ENCODE measurements at places on chromosomes 2 and 18.

DNA sequence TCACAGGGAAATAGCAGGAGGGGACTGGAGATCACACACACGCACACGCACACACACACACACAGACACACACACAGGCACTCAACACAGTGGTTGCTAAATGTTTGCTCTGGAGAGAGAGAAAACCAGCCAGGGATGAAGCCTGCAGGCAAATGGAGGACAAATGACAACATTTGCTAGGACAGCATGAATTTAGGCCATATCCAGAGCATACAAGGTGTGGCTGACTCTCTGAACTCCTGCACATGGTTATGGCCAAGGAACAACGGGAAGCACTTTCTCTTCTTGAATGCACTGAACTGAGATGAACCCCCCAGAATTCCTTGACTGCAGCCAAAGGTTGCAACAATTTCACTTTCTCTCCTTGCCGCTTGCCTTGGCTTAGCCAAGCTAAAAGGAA is 230.0 kb upstream of the RASGRP3 start:
- DNase-seq = no peak

DNA sequence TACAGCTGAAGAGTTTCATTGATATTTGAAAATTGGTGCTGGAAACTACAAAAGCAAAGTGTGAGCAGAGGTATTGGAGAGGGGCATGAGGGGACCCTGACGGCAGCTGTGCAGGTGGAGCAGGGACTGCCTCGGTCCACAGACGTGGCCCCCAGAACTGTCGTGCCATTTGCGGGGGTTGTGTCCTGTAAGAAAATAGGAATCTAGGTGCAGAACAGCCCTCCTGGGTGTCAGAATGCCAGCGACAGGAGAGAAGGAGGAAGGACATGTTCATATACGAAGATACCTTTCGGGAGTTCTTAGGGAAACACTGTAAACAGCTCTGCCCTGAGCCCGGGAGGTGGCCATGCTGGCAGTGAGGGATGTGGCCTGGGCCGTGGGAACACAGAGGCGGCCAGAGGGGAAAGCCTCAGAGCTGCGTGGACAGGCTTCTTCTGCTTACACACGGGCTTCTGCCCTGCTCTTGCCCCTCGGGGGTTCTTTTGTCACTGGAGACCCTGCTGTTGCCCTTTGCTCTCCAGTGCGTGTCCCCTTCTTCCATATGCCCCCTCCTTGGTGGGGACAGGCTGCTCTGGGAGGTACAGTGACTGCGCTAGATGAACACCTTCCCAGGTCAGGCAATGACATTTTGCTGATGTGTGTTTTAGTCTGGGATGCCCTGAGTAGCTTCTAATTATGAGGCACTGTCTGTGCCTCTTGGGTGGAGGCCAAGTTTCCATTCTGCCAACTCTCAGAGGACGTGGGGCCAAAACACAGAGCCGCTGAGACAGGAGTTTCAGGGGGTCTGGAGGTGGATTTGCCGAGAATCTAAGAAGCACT is 81.9 kb upstream of the TXNDC2 start:
- DNase-seq = no peak

DNA sequence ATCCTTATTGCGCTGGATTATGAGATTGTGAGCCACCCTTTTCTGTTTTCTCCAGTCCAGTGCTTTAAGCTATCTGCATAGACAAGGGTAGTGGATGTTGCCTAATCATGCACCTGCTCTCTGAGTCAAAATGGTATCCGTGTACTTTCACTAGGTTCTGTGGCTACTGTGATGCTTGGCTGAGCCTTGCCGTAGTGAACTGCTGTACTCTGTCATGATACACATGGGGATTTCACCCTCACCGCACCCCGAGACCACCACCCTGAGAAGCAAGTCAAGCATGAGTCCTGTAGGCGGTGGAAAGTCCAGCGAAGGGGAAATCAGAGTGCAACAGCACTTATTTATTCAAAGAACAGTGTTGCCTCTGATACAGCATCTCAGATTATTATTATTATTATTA is 55.0 kb downstream of the ARHGAP25 start:
- no peak for DNase-seq

DNA sequence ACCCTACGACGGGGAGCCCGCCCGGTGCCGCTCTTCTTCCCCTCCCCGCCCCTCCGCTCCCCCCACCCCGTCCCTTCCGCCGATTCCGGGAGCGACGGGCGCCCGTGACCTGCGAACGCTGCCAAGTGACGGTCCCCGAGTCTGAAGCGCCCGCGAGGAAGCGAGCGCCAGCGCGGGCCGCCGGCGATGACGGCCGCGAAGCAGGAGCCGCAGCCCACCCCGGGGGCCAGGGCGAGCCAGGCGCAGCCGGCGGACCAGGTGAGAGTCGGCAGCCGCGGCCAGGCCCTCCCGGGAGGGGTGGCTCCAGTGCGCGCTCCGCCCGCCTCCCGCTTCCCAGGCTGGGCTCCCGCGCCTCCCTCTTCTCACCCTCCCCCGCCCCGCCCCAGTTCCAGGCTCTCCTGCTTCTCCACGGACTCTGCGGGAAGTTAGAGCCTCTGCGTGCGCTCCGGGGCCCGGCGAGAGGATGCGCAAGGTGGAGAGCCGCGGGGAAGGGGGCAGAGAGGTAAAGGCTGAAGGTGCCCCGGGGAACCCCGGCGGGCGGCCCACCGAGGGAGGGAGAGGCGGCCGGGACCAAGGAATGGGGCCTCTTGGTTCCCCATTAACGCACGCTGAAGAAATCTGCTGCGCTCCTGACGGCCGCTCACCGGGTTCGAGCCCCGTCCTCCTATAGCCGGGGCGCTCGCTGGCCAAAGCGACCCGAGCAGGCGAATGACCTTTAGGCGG is 719.5 kb downstream of the DPP10 start:
- no peak for DNase-seq

DNA sequence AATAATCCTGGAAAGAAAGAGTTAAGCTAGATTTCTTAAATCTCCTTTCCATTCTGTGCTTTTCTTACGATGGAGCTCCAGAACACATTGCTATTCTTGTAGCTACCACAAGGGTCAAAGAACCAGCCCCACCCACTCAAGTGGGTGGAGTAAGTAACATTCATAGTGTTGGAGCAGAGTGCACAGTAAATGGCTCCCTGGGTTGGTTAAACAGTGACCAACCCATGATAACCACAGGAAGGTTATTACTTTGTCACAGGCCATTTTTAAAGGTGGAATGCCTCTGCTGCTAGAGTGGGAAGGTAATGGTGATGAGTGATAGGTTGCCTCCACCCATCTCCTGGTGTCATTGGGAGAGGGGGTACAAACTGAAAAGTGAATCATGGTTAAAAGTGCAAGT is 13.9 kb downstream of the ARPC2 start:
- no peak for DNase-seq

GRCh38 chr2:66481100-66481549 is 46.2 kb downstream of the MEIS1 start:
- no peak for DNase-seq

DNA sequence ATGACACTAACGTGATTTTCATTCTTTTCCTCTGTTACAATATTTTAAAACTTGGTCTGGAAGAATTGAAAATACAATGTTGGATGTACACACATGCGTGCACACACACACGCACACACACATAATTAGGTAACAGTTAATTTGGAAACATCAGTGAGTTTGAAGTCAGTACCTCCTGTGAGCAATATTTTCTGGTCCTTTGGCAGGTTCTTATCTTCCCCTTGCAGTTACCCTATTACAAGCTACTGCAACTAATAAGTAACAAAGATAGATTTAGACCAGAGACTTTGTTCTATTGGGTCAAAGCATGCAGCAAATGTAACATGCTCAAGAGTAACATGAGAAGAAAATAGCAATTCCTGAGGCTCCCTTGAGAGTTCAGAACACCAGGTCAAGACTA is 73.3 kb downstream of the ZNF385B start:
- no peak for DNase-seq

GRCh38 chr2:240284503-240285259 is 144.2 kb upstream of the OTOS start:
- DNase-seq = no peak

DNA sequence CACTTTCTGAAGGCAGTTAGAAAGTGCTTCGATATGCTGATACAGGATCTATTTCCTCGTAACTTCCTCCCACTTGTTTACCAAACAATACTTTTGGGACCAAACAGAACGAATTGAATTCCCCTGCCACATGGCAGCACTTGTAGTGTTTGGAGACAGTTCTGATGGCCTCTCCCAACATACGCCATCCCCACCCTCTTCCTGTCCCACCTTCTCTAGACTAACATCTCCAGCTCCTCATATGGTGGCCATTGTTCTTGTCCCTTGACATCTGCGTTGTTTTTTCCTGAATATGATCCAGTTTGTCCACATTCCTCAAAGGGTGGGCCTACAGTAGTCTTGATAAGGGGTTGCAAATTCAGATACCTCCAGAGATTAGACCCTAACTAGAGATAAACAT is 53.4 kb upstream of the ANKRD44 start:
- no peak for DNase-seq

DNA sequence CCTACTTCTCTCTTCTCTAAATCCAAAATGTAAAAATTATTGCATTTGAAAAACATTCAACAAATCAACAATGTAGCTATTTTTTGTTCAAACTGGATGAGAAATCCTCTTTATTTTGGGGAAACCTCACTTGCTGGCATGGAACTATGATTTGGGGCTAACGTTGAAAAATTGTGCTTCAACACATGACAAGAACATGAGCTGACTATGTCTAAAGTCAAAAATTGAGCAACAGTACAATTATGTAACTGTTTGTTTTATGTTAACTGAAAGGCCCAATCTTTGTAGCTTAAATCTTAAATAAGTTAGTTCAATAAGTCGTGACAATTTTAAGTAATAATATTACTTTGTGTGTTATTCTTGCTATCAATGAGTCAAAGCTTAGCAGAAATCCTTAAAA is 67.3 kb downstream of the TMEFF2 start:
- no peak for DNase-seq

DNA sequence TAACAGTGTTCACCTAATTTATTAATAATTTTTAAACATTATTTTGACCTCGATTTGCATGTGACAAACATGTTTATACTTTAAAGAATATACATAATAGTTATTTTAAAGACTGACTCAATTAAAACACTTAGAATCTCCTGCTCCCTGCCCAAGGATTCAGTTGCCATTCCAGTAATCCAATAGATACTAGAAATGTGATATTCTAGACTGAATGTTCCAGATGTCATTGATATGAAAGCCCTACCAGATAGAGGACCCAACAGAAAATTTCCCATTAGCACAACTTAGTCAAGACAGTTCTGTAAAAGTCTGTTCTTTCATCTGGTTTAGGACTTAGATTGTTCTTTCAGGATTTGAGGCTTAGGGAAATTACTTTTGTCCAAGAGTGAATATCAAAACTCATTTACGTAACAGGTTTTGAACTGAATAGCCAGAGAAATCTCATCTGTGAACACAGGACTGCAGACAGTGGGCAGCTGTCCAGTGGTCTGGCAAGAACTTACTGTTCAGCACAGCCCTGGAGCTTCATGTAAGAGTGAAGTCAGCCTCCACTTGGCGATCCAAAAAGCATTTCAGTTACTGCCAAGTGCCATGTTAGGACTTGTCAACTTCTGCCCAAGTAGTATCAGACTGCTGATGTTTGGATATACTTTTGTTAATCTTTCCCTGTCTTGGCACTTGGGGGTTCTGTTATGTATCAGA is 77.5 kb downstream of the OSBPL6 start:
- DNase-seq = no peak

DNA sequence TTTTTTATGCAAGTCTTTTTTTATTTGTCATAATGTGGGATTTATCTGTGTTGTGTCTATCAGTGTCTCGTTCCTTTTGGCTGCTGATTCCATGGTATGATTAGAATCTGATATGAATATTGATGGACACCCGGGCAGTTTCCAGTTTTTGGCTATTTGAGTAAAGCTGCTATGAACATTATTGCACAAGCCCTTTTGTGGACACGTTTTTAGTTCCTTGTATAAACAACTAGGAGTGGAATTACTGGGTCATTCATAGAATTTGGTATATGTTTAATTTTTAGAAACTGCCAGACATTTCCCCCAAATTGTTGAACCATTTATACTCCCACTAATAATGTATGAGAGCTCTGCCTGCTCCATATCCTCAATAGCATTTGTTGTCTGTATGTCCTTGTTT is 26.6 kb downstream of the HK2 start:
- DNase-seq = no peak

GRCh38 chr18:36331521-36331971 is 34.0 kb downstream of the FHOD3 start:
- DNase-seq = no peak

- DNase-seq = no peak
Measured at GRCh38 chr2:17583646-17584045, 43.1 kb downstream of the VSNL1 start.

DNA sequence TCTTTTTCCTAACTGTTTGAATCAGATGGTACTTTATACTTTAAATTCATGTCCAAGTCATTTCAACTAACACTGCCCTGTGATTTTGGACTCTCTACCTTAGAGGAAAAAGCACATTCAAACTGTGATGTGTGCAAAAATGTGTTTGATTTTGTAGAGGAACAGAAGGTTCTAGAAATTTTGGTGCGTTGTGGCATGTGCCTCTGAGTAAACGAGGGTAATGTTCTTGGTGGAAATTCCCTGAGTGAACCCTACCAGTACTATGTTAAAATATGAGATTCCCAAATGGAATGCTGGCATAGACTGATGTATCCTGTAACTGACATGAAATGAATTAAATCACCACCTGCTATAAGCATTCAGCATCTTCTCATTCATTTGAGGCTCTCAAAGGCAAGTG is 901.9 kb upstream of the KLHL29 start:
- DNase-seq = no peak

GRCh38 chr18:79798999-79799370 is 1.2 kb downstream of the KCNG2 start:
- DNase-seq = no peak

- no peak for DNase-seq
Measured at GRCh38 chr2:235694721-235695601, 201.1 kb downstream of the AGAP1 start.

DNA sequence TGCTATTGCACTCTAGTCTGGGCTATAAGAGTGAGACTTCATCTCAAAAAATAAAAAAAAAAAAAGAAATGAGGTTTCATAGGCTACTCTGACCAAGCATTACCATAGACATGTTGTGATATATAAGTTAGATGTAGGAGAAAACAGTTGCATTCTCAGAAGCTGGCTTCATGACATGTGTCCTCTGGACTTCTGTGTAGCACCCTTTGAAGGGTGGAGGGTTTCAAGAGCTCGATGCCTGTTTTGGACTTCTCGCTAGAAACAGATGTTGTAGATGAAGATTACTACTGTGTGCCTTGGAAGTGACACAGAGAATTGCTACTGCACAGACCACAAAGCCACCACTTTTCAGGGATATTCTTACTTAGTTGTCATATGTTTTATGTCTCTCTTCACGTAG is 91.0 kb downstream of the TMEM247 start:
- no peak for DNase-seq

GRCh38 chr2:127011231-127011661 is 95.7 kb downstream of the BIN1 start:
- DNase-seq = no peak

GRCh38 chr2:117512307-117512706 is 302.2 kb upstream of the DDX18 start:
- DNase-seq = no peak

DNA sequence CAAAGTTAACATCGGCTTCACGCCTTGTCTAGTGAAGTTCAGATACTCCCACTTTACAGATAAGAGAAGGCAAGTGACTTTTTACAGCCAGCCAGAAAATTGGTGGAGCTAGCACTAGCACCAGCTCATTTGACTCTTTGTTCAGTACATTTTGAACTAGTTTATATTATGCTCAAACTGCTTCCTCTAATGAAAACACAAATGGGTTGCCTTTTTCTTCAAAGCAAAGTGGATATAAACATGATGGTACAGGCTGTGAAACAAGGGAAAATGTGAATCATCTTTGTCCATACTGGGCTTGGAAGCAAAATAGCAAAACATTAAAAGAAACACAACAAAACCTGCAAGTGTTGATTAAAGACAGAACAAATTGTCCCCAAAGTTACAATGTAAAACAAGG is 99.6 kb upstream of the LHCGR start:
- DNase-seq = no peak

Measured in activated T-helper 1 cell treated with anti-CD3 and anti-CD28 coated beads, Interleukin-2, amount 50 U/mL, for 16 hours (primary cell).